ENCODE measurements at places on chromosomes 5 and 9.

DNA sequence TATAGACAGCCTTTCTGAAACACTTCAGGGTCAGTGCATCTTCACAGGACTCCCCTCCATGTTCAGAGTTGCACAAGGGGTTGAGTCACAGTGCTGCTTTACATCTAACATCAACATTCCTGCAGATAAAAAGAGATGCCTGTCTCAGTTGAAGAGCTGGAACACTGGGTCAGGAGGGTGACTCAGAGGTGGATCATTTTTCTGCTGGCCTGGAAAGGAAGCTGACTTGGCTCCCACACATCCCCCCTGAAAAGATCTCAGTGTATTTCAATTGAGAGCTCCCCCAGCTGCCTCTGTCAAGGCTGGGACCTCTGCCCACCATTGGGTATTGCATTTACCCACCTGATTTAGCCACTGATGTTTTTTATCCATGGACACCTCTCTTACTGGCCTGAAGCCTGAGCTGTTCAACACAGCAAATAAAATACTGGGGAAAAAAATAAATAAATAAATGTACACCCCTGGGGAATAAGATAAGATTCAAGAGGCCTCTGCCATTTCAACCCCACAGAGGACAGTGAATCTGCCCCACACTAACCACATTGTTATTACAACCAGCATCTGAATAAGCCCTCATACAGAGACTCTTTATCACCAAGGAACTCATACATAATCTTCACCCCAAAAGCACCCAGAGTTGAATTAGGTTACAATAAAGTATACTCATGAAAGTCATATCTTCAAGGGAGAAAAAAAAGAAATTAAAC, 716.4 kb downstream of the SEMA5A start:
- DNase-seq, result no peak

- no peak for DNase-seq
These were observed 631.8 kb downstream of the BNC2 start for GRCh38 chr9:16238623-16239138.

DNA sequence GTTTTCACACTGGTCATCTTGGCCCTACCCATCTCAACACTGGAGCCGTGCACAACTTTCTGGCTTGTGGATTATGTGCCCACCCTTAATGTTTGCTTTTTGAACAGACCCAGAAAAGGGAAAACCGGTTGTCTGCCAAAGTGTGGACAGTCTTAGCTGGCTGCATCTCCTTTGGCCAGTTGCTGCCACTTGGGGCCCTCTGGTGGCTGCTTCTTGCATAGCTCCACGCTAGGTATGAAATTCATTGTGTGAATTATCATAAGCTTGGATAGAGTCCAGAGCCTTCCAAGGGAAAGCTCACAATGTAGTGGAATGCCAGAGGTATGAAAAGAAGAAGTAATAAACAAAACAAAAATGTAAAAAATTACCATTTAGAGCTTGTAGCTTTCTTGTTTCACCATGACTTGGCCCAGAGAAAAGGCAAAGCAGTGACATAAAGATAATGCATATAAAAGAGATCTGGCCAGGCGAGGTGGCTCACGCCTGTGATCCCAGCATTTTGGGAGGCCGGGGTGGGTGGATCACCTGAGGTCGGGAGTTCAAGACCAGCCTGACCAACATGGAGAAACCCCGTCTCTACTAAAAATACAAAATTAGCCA, 12.5 kb upstream of the SLC36A3 start:
- no peak for DNase-seq

GRCh38 chr5:77280036-77280435, 69.6 kb downstream of the PDE8B start:
- DNase-seq, result no peak

DNA sequence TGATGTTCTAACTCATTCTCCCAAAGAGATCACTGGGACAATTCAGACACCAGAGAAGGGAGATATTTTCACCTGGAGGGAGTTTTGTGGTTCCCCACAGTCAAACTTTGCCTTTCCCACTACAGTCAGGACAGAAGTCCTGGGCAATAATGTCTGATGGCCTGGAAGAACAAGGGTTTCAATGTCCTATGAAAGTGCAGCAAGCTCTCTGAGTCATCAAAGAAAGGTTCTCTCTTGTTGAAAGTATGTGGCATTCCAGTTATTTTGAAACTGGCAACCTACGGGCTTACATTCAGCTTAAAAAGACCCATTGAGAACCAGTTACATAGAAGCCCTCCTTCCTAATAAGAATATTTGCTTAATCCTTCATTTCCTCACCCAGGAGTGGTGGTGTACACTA, 103.9 kb downstream of the INSYN2B start:
- DNase-seq, result no peak

All from stimulated activated CD4-positive, alpha-beta T cell treated with anti-CD3 and anti-CD28 coated beads, TNF-alpha, amount 100 ng/mL, for 48 hours (primary cell).